Stomach (tissue), 19 donors: ENCODE measurements at places on chromosomes 6 and 20. TPM values are rescaled to one million over a fixed set of nuclear protein-coding genes. Genes with fewer than 3 reads are reported as not detected.

The PBOV1 gene
- not detected for total RNA-seq

The WFDC12 gene
- not detected for total RNA-seq

The DYNLT2 gene
- not detected for total RNA-seq

DNA sequence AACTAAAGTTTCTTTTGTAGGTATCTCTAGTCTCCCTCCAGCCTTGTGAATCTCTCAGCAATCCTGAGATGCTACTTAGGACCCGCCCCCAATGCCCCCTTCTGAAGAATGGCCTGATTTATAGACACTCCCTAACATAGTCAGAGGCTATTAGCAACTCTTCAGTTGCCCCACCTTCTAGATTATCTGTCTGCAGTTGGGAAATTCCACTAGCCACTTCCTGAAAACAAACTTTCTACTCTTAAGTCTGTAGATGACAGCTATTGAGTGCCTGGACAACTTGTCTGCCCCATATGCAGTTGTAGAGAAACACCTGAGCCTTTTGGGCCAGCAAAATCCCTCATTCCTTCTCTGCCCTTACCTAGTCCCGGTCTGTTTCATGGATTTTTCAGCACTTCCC lies 188.2 kb upstream of the PREP start:
- H3K27me3 ChIP-seq, result no peaks in the 10 kb centered on the region
- H3K36me3 ChIP-seq, result no peaks in the 10 kb centered on the region
- no peak for DNase-seq
- no peaks in the 10 kb centered on the region for H3K4me1 ChIP-seq
- H3K27ac ChIP-seq, result no peak overlapping the region
- H3K4me3 ChIP-seq, result no peak overlapping the region

DNA sequence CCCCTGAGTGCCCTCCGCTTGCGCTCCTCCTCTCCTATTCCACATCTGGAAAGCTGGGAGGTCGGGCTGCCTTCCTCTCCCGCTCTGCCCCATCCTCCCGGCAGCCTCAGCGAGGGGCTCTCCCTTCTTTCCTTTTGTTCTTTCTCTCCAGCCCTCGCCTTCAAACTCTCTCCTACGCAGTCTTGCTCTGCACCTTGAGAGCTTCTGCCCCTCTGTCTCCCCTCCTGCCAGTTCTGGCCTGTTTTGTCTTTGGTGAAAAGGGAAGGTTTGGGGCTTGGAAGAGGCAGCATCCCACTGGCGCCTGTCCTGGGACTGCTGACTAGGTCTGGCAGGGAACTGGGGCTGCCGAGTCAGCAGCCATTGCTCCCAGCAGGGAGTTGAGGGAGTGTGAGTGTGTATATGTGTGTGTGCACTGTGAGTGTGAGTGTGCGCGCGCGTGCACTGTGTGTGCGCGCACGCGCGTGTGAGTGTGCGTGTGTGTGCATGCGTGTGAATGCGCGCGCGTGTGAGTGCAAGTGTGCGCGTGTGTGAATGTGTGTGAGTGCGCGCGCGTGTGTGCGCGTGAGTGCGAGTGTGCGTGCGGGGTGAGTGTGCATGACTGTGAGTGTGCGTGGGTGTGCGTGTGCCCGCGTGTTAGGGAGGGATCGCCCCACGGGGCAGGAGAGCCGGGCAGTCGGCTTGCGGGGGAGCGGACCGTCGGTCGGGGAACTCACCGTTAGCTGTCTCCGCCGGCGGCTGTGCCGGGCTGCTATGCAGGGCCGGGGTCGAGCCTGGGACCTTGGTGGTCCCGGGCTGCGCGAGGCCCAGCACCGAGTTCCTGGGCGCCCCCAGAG lies 523 bp downstream of the CPXM1 start:
- peaks cover 28% of the 10 kb centered on the region for H3K4me1 ChIP-seq
- H3K4me3 ChIP-seq, result peak overlapping the region; percentile 25
- peaks cover 59% of the 10 kb centered on the region for H3K27me3 ChIP-seq
- no peak overlapping the region for H3K27ac ChIP-seq
- no peaks in the 10 kb centered on the region for H3K36me3 ChIP-seq

- H3K27me3 ChIP-seq, result no peaks in the 10 kb centered on the region
- H3K36me3 ChIP-seq, result no peaks in the 10 kb centered on the region
- H3K27ac ChIP-seq, result peak overlapping the region; percentile 56
- no peak overlapping the region for H3K4me3 ChIP-seq
- DNase-seq, result peak; percentile 7
- H3K4me1 ChIP-seq, result no peaks in the 10 kb centered on the region
Measured at GRCh38 chr6:158648682-158649131, 1.1 kb upstream of the SYTL3 start.

DNA sequence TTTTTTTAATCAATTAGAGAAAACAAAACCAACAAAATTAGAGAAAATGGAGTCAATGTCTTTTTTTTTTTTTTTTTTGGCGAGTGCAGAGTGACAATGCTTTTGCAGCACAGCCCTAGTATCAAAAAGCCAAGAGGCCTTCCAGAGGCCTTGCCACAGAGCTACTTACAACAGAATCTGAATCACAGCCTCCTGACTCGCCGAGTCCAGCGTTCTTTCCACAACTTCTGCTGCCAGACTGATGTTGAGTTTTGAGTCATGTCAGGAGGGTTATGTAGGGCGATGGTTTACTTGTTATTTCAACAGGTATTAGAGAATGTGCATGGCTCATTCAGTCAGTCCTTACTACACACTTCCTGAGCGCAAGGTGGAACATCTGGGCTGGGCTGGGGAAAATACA lies 88.6 kb downstream of the FNDC1 start:
- no peak overlapping the region for H3K27ac ChIP-seq
- DNase-seq, result no peak
- no peaks in the 10 kb centered on the region for H3K27me3 ChIP-seq
- no peaks in the 10 kb centered on the region for H3K36me3 ChIP-seq
- peaks cover 3% of the 10 kb centered on the region for H3K4me1 ChIP-seq
- no peak overlapping the region for H3K4me3 ChIP-seq

GRCh38 chr20:59322585-59323454 lies 22.4 kb downstream of the EDN3 start:
- H3K27ac ChIP-seq, result no peak overlapping the region
- no peaks in the 10 kb centered on the region for H3K27me3 ChIP-seq
- no peak for DNase-seq
- H3K36me3 ChIP-seq, result no peaks in the 10 kb centered on the region

- H3K36me3 ChIP-seq, result no peaks in the 10 kb centered on the region
- H3K4me3 ChIP-seq, result no peak overlapping the region
- no peaks in the 10 kb centered on the region for H3K4me1 ChIP-seq
- no peak for DNase-seq
- no peak overlapping the region for H3K27ac ChIP-seq
Measured at GRCh38 chr6:167998215-167998614, 744 bp downstream of the KIF25 start.

DNA sequence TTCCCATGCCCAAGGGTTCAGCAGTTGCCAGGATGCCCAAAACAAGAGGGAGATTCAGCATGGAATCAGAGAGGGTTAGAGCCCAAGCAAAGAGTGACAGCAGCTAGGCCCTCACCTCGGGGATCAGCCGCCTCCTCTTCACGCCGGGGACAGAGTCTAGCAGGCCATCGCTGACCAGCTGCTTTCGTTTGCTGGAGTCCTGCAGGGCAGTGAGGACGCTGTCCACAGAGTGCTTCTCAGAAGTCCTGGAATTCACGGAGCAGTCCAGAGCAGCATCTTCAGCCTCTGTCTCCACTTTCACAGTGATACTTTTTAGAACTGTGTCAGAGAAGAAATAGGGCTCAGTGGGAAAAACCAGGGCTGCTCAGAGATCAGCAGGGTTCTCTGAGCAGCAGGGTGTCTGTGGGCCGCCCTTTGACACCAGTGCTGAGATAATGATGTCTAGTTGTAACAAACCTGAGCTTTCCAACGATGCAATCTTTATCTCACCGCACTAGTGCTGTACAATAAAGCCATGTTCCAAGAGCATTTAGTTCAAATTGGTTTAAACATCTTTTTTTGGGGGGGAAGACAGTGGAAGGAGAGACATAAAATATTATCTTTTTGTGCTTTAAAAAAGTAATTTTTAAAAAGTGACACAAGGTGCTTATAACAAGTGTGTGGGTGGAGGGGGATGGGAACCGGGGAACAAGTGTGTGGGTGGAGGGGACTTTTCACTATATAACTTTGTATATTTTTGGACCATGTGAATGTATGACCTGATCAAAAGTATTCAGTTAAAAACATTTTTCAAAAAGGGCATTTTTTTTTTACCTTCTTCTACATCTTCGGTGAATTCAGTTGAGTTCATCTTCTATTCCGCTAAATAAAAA lies 16.6 kb downstream of the BEND3 start:
- H3K4me1 ChIP-seq, result no peaks in the 10 kb centered on the region
- H3K27ac ChIP-seq, result no peak overlapping the region
- no peak for DNase-seq
- H3K36me3 ChIP-seq, result peaks cover 14% of the 10 kb centered on the region
- no peaks in the 10 kb centered on the region for H3K27me3 ChIP-seq

- H3K4me1 ChIP-seq, result peaks cover 67% of the 10 kb centered on the region
- no peak for DNase-seq
- no peak overlapping the region for H3K4me3 ChIP-seq
Measured at GRCh38 chr20:4689220-4689619, 32.5 kb upstream of the PRND start.

DNA sequence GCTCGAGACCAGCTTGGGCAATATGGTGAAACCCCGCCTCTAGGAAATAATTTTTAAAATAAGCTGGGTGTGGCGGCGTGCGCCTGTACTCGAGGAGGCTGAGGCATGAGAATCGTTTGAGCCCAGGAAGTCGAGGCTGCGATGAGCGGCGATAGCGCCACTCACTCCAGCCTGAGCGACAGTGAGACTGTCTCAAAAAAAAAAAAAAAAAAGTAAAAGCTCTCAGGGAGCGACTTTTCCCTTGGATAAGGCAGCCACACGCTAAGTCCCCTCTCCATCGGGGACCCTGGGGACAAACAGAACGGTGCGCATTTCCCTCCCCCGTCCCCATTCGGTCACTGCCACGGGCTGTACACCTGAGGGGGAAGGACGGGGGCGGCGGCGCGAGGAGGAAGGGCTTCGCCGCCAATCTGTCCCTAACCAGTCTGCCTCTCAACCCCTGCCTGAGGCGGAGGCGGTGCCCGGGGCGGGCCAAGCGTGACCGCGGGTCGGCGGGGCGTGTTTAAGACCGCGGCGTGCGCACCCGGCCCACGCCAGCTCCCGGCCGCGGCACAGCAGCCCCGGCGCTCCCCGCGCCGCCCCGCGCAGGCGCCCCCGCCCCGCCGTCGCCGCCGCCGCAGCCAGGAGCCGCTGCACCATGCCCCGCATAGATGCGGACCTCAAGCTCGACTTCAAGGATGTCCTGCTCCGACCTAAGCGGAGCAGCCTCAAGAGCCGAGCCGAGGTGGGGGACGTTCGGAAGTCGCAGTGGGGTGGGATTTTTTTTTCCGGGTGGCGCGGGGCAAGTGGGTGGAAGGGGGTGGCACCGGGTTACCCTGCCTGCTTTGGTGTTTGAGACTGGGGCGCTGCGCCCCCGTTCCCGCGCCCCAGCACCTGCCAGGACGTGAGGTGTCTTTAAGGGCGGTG lies at the start of gene GMPR:
TSS of gene GMPR (plus strand) at position 531 of the 906 bp plus-strand sequence. CDS start at position 638, 107 bp downstream.
- H3K4me3 ChIP-seq, result peak within 1 kb of the TSS; percentile 73
- H3K4me1 ChIP-seq, result peaks cover 56% of the 10 kb centered on the region
- peak within 1 kb of the TSS; percentile 81 for H3K27ac ChIP-seq
- DNase-seq, result peak; percentile 88

GRCh38 chr6:11096109-11096508 lies 2.5 kb downstream of the SMIM13 start:
- no peak overlapping the region for H3K27ac ChIP-seq
- DNase-seq, result no peak
- H3K4me1 ChIP-seq, result peaks cover 16% of the 10 kb centered on the region
- no peak overlapping the region for H3K4me3 ChIP-seq
- no peaks in the 10 kb centered on the region for H3K27me3 ChIP-seq

DNA sequence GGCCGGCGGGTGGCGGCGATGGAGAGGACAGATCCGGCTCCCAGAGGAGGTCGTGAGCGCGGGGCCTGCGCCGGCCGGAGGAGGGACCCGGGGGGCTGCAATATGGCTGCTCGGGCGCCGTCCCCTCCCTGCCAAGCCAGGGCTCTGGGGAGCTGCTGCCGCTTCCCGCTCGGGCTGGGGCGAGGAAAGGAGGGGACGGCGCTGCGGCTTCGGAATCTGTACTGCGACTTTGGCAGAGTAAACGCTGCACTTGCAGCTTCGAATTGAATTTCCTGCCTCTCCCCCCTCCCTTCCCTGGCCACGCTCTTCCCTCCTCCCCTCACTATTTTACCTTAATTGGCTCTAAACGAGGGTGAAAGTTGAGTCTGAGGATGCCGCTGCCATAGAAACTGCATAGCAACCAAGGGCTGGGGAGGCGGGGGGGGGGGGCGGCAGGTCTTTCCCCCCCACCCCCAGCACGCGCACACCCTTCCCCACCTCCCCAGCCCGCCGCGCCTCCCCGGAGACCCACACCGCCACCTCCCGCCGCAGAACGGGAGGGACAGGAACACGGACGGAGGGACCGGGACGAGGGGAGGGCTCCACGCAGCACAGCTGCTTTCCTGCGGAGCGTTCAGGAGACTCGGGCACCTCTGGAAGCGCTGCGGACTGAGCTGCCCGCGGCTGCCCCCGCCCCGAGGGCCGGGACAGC lies 93.9 kb downstream of the RNASET2 start:
- DNase-seq, result peak; percentile 71
- peaks cover 27% of the 10 kb centered on the region for H3K27me3 ChIP-seq
- H3K4me3 ChIP-seq, result peak overlapping the region; percentile 64
- peaks cover 27% of the 10 kb centered on the region for H3K4me1 ChIP-seq
- H3K27ac ChIP-seq, result peak overlapping the region; percentile 68

DNA sequence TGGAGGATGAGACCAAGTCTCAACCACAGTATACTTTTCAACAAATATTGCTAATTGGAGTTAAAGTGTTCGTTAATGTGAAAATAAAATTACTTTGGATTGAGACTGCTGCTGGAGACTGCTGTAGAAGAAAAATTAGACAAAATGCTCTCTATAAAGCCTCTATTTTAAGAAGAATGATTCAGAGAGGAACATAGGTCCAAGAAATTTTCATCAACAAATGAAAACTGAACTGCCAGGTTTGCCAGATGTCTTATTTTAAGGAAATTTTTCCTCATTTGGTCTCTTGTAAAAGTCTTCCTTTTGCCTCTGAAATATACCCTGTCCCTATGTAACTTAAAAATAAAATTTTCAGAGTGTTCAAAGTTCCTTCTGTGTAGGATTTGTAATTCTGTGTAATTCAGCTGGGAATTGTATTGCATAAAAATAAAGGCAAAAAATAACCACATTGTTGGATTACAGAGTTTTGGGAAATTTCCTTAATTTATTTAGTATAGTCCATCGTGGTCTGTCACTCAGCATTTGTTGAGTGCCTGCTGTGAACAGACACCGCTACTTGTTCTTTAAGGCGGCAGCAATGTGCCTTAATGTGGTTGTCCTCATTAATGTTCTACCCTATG lies 27.4 kb downstream of the ANKS1A start:
- H3K36me3 ChIP-seq, result no peaks in the 10 kb centered on the region
- DNase-seq, result no peak
- no peaks in the 10 kb centered on the region for H3K27me3 ChIP-seq
- no peak overlapping the region for H3K4me3 ChIP-seq
